ENCODE measurements at places on chromosomes 12 and 14. TPM values are rescaled to one million over a fixed set of nuclear protein-coding genes. Genes with fewer than 3 reads are reported as not detected.

Gene SFSWAP
- 39.9 TPM for total RNA-seq

Gene ANKRD13A
- 46.1 TPM for total RNA-seq

Gene LBHD2
- 1.2 TPM for total RNA-seq

Gene ESR2
- 0.77 TPM for total RNA-seq

Gene GNB3
- 2.5 TPM for total RNA-seq

Gene OTUB2
- 3.6 TPM for total RNA-seq

Gene BEGAIN
- 4.9 TPM for total RNA-seq

Gene PTPRB
- 24.7 TPM for total RNA-seq

Gene AVPR1A
- 10.5 TPM for total RNA-seq

Gene POTEG
- total RNA-seq = not detected

Gene PPFIA2
- total RNA-seq = 24.5 TPM

Gene LRP1
- total RNA-seq = 241 TPM

Gene SCN8A
- 80.2 TPM for total RNA-seq

Gene ENDOU
- 0.40 TPM for total RNA-seq

Gene TSPAN11
- 9.3 TPM for total RNA-seq

Gene GPN3
- 19.1 TPM for total RNA-seq

Gene FITM1
- total RNA-seq = not detected

Gene CLEC1A
- 14.9 TPM for total RNA-seq

Gene PTGR2
- 10.8 TPM for total RNA-seq

Gene NKX2-1
- 0.39 TPM for total RNA-seq

Gene KRT77
- total RNA-seq = 0.10 TPM

Gene TAS2R9
- total RNA-seq = 0.44 TPM

Gene NUAK1
- total RNA-seq = 20.1 TPM

Gene SLCO1B1
- 0.06 TPM for total RNA-seq

Gene RNASE9
- total RNA-seq = not detected

Gene SERPINA9
- total RNA-seq = not detected

Gene KICS2
- 4.8 TPM for total RNA-seq
